ENCODE measurements at places on chromosomes 16 and 17. TPM values are rescaled to one million over a fixed set of nuclear protein-coding genes. Genes with fewer than 3 reads are reported as not detected.

Gene IL21R
- total RNA-seq, result not detected

Gene AOC2
- 4.5 TPM for total RNA-seq

Gene IKZF3
- total RNA-seq, result not detected

Gene PDIA2
- 0.64 TPM for total RNA-seq

Gene SLC35G6
- total RNA-seq, result not detected

Data from NCI-H460 (cell line).